ENCODE measurements at places on chromosomes 1 and 21.

DNA sequence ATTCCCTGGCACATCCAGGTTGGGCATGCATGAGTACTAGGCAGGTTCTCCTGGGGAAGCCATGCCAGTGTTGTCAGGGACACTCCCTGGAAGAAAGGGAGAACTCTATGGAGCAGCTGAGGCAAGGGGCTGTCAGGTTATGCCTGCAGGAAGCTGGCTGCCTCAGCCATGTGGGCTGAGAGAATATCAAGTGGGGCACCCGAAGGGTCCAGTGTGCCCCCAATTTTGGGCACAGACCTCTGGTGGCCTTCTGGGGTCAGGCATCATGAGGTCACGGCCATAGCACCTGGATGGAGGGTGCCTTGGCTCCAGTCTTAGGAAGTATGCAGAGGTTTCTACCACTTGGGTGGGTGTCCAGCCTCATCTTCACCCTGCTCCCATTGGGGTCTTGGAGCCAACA is 2.6 kb downstream of the CSF3R start:
- DNase-seq = no peak

DNA sequence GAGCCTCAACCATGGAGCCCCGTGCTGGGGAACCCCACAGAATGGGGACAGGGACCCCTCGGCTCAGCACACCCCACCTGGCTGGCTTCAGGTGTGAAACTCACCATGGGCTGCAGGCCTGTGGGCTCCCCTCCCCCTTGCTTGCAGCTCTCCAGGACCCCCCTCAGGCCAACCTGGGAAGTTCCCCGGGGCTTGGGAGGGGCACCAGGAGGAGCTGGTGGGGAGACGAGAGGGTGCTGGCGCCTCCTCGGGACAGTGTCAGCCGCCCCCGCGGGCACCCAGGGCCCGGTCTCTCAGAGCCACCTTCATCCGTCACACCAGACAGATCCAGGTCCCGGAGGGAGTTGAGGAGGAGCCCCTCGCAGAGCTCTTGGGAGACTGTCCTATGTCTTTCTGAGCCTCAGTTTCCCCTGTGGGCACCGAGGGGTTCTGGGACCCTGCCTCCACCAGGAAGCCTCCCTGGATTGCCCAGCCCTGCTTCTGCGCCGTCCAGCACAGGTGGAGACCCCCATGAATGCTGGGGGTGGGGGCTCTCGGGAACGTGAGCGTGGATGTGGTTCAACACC is 657 bp upstream of the TNFRSF18 start:
- no peak for DNase-seq

DNA sequence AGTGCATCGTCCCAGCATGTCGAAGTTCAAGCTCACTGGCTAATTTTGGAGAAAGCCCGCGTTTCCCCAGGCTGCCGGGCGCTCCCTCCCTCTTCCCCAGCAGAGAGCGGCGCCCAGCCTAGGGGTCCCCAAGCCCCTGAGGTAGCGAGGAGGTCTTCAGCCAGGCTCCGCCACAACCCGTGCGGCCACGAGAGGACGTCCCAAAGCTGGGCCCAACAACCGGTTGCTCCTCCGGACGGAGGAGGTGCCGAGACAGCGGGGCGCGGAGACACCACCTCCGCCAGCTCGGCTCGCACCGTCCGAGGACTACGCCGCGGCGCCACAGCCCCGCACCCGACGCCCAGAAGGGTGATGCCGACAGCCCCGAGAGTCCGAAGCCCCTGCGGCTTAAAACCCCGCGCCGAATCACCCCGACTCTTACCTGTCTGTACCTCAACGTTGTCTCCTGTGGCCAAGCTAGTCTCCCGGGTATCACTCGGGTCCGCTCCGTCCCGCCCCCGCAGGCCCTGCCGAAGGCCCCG is at the start of gene DENND2C:
Gene DENND2C, minus strand, starts transcription at position 488 of the 521 bp plus-strand sequence. CDS start 44,065 bp downstream, outside the sequence.
- DNase-seq = no peak

DNA sequence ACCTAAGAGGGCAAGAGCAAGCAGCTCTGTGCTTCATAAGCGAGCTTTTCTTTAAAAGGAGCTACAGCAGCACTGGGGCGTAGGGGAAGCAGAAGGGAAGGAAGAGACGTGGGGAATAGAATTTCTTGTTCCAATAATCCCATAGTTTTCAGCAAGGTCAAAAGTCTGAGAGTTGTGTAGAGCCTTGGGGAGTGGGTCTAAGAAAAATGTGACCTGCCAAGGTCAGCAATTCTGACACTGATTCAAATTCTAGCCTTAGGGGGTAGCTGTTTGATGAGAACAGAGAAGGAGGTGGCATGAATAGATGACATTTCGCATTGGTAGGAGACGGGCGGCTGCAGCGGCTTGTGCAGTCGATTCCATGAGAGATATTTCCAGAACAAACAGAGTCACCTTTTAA is 22.4 kb downstream of the PRRX1 start:
- no peak for DNase-seq

DNA sequence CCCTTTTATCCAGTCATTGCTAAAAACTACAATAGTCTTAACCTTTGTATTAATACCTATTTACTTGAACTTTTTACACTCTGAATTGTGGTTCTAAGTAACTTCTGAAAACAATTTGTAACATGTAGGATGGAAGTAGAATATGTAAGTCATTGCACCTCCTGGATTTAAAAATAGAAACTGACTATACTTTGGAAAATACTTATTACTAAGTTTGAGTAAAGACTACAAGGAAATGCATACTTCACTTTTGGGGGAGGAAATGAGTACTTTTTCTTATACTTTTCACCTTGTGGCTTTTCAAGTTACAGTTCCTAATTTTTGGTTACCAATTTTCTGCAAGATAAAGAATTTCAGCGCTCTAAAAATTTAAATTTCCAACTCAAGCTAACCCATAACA is 8.7 kb downstream of the RGS18 start:
- DNase-seq = no peak

DNA sequence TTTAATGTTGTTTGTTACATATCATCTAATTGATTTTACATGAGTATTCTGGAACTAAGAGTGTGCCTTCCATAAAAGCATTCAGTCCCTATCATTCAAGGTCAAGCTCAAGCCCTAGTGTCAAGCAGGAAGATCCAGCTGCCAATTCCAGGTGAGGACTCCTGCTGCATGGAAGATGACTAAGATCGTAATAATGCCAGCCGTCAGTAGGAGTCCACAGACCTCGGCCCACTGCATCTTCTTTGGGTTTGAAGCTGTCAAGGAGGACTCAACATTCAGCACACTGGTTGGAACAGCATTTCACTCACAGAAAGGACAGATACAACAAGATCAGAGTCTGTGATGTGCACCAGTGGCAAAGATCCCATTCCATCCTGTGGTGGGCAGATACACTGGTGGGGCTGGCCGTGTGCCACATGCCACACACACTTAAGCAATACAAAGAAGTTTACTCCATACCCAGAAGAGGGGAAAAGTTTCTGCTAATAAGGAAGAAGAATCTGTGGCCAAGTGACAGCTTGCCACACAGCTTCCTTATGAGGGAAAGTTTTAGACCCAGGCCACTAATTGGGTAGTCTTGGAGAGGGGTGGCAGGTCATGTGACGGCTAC is 160.4 kb downstream of the PIK3R3 start:
- DNase-seq = no peak

GRCh38 chr1:234942012-234942332 is 186.7 kb downstream of the TOMM20 start:
- DNase-seq = no peak

DNA sequence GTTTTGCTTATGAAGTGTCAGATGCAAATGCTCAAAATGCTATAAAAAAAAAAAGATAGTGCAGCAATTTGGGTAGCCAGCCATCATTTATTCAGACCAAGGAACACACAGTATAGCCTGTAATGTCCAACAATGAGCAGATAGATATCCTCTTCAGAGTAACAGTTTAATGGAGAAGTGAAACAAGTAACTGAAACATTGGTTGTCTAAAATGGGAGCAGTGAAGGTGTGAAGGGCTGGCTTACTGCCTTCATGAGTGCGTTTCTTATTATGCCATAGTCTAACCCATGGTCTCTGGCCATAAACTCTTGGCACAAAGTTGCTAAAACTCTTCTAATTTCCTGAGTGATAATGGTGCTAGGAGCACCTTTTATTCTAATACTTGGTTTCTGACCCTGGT is 11.4 kb downstream of the RGS5 start:
- no peak for DNase-seq

GRCh38 chr1:88742531-88742930 is 58.5 kb downstream of the PKN2 start:
- DNase-seq = no peak
